ENCODE measurements at places on chromosomes 1 and 21. TPM values are rescaled to one million over a fixed set of nuclear protein-coding genes. Genes with fewer than 3 reads are reported as not detected.

SLC1A7 gene
- 0.23 TPM for total RNA-seq

DISP3 gene
- 0.40 TPM for total RNA-seq

PLA2G2C gene
- total RNA-seq, result not detected

LCE3E gene
- total RNA-seq, result not detected

DNA sequence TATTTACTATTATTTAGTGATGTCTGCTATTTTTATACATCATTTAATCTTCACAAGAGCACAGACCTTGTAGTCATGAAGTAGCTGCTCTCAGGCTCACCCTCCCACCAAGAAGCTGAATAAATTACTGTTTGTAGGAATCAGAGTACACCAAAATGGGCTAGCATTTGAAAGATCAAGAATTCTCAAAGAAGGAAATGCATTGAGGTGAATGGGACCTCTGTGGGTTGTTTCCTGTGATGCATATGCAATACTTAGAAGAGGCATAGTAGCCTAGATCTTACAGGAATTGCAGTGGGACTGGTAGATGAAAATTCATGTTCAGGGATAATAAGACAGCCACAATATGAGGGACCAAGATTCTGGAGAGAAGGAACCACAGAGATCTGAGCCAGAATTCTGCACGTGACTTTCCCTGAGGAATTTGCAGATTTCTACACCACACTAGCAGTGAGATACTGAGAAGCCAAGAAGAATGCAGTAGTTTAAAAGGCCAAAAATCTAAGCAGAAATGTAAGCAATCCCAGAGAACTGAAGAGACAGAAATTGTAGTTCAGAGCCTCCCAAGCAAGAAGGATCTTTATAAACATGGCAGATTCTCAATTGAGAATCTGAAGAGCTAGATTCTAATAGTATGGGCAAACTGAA is 307.0 kb downstream of the ST6GALNAC3 start:
- H3K4me1 ChIP-seq, result no peaks in the 10 kb centered on the region
- no peak overlapping the region for H3K27ac ChIP-seq
- DNase-seq, result no peak
- H3K36me3 ChIP-seq, result no peaks in the 10 kb centered on the region

- no peak overlapping the region for H3K4me3 ChIP-seq
- peak; percentile 84 for DNase-seq
- H3K27me3 ChIP-seq, result no peaks in the 10 kb centered on the region
- H3K27ac ChIP-seq, result no peak overlapping the region
- H3K4me1 ChIP-seq, result 0 out of 2 replicates have a peak, but pooled peaks cover 4% of the 10 kb centered on the region
Measured at GRCh38 chr1:227273557-227273956, 44.7 kb downstream of the CDC42BPA start.

GRCh38 chr1:228997721-228998144 is 262.5 kb downstream of the RHOU start:
- no peak overlapping the region for H3K27ac ChIP-seq
- H3K4me3 ChIP-seq, result no peak overlapping the region
- H3K27me3 ChIP-seq, result peaks cover 62% of the 10 kb centered on the region
- H3K36me3 ChIP-seq, result no peaks in the 10 kb centered on the region
- no peak for DNase-seq
- H3K4me1 ChIP-seq, result no peaks in the 10 kb centered on the region

DNA sequence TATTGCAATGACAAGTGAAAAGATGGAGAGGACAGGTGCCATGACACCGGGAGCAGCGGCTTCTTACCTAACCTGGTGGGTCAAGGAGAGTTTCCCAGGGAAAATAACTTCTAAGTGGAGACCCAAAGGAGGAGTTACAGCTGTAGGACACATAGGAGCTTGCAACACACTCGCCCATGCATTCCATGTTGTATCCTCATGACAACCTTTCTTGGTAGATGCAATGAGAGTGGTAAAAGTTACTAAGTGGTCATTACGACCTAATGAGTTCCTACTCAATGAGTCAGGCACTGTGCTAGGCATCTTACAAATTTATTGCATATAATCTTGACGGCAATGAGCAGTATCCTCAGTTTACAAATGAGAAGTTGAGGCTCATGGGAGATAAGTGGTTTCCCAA is 119.5 kb upstream of the HOOK1 start:
- H3K4me1 ChIP-seq, result no peaks in the 10 kb centered on the region
- H3K27me3 ChIP-seq, result no peaks in the 10 kb centered on the region
- no peaks in the 10 kb centered on the region for H3K36me3 ChIP-seq
- H3K27ac ChIP-seq, result no peak overlapping the region

- peak overlapping the region; percentile 69 for H3K27ac ChIP-seq
- DNase-seq, result peak; percentile 94
- no peaks in the 10 kb centered on the region for H3K36me3 ChIP-seq
- H3K4me1 ChIP-seq, result peaks cover 28% of the 10 kb centered on the region
- peak overlapping the region; percentile 5 for H3K4me3 ChIP-seq
- no peaks in the 10 kb centered on the region for H3K27me3 ChIP-seq
Measured at GRCh38 chr1:224623743-224624333, 7.7 kb downstream of the CNIH3 start.

DNA sequence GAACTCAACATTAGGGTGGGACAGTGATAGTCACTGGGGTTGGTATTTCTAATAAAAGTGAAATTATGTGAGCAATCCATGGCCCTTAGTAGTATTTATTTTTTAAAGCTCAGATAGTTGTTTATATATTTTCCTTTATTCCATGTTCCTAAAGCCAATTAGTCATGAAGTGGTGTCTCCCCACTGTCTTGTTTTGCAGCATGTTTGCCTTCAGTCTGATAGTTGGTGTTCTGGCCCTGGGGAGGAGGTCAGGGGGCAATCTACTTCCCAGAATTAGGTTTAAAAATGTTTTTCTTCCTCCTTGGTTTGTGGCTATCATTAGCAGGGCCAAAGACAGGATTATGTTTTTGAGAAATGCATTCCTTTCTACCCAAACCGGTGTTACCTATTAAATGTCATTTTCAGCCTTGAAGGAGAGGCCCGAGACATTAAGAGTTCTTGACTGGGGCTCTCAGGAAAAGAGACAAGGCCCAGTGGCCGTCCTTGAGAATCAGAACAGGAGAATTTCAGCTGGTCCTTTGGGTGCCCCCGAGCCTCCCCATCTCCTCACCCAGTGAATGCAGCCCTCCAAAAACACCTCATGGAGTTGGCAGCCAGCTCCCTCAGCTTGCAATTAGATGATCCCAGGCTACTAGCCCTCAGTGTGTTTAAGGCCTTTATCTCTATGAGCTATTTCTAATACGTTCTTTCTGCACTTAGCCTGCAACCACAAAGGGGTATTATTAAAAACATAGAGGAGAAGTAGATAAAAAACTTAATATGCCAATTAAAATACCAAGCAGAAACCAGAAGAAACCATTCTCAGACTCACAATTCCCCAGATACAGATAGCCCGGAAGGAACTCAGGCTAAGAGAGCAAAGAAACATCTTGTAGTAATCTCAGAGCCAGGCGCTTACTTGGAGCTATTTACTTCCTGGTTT is 71.3 kb upstream of the NGF start:
- DNase-seq, result no peak
- H3K27me3 ChIP-seq, result no peaks in the 10 kb centered on the region
- no peaks in the 10 kb centered on the region for H3K36me3 ChIP-seq
- H3K4me1 ChIP-seq, result peaks cover 20% of the 10 kb centered on the region

DNA sequence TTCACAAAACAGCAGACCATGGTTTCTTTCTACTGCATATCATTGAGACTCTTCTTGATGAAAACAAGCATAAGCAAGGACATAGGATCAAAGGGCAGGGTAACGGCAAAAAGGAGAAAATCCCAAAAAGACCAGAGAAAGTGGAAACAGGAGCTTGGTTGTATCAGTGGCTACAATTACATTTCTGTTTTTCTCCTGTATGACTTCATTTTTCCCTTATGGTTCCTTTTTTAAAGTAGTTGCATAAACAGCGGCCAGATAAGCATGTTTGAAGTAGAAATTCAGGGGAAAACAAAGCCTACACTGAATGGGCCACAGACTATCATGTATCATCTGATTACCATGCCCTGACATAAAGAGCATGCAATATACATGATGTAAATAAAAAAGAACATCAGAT is 4.6 kb downstream of the EGLN1 start:
- no peak for DNase-seq
- H3K36me3 ChIP-seq, result no peaks in the 10 kb centered on the region
- H3K4me1 ChIP-seq, result peaks cover 32% of the 10 kb centered on the region
- H3K27me3 ChIP-seq, result no peaks in the 10 kb centered on the region
- no peak overlapping the region for H3K27ac ChIP-seq
